ENCODE measurements at places on chromosomes 4 and X. TPM values are rescaled to one million over a fixed set of nuclear protein-coding genes. Genes with fewer than 3 reads are reported as not detected.
A peak's percentile ranks its signal among the peaks of the same experiment; 100 is the strongest.

DNA sequence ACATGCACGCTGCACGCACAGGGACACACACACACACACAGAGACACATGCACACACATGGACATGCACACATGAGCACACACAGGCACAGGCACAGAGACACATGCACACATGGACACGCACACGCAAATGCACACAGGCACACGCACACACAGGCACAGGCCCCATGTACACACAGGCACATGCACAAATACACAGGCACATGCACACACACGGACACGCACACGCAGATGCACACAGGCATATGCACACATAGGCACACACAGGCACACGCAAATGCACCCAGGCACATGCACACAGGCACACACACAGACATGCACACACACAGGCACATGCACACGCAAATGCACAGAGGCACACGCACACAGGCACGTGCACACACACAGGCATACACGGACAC lies 30.3 kb upstream of the HTRA3 start:
- no peak for DNase-seq

MCF2 gene
- 0.48 TPM for total RNA-seq

- no peak for DNase-seq
Observed at GRCh38 chr4:1839282-1839681, 16.7 kb downstream of the LETM1 start.

- DNase-seq: no peak
Observed at GRCh38 chrX:13899607-13900006, 82.7 kb upstream of the GPM6B start.

DNA sequence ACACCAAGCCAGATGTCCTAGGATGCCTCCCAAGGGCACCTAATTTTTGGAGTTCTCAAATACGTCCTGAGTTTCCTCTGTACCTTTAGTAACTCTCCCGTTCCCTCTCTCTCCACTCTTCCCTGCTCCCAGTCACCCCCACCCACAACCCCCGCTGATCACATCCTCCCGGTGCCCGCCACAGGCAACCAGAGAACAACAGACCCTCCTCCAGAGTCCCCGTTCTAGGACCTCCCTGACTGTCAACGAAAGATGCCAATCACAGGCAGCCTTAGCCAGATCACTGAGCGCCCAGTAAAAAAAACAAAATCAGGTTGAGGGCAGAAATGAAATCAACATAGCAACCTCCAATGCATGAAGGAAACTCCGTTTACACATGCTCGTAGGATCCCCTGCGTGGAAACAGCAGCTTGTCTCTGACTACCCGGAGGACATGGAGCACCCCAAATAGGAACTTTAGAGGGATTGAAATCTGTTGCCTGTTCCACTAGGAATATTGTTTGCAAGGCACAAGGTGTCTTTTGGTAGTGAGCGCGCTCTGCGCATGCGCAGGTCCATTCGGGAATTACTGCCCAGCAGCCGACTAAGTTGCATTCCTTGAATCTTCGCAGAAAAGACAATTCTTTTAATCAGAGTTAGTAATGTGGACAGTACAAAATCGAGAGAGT lies at the start of gene GABRB1:
Gene GABRB1 (plus strand): TSS at position 557 of the 668 bp plus-strand sequence.
- DNase-seq: no peak

GRCh38 chr4:145679520-145679919 lies 426 bp upstream of the C4orf51 start:
- no peak for DNase-seq

- no peak for DNase-seq
Observed at GRCh38 chr4:86497131-86497530, 97.0 kb upstream of the PTPN13 start.

GRCh38 chr4:114603497-114603896 lies 4.9 kb downstream of the UGT8 start:
- DNase-seq: no peak

HERC6 gene
- 42.8 TPM for total RNA-seq

DNA sequence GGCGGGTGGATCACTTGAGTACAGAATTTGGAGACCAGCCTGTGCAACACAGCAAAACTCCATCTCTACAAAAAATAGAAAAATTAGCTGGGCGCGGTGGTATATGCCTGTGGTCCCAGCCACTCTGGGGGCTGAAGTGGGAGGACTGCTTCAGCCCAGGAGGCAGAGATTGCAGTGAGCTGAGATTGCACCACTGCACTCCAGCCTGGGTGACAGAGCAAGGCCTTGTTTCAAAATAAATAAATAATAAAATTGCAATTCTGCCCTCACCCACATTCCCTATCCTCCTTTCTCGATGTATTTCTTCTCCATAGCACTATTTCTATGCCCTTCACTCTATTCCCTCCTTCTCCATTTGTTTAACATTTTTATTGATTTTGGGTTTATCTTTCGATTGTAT lies 8.7 kb upstream of the SLAIN2 start:
- no peak for DNase-seq

GRCh38 chr4:178958725-178959440 lies 1516.6 kb upstream of the AGA start:
- no peak for DNase-seq

GRCh38 chr4:153348006-153348405 lies 3.5 kb downstream of the MND1 start:
- no peak for DNase-seq

DNA sequence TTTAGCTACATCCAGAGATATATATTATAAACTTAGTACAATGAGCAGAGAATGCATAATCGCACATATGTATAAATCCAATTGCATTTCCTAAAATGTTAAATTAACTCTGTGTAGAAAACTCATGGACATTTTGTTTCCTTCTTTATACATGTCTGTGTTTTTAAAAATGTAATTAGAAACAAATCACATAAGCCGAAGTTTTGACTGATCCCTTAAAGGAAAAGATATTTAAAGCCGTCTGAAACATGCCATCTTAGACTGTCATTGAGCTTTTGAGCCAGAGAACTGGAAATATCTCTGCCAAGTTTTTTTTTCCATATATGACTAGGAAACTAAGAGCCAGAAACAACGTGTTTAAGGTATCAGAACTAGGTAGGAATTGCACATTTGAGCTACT lies 107.0 kb downstream of the ARAP2 start:
- DNase-seq: no peak

RPL10 gene
- 1,884 TPM for total RNA-seq

DNA sequence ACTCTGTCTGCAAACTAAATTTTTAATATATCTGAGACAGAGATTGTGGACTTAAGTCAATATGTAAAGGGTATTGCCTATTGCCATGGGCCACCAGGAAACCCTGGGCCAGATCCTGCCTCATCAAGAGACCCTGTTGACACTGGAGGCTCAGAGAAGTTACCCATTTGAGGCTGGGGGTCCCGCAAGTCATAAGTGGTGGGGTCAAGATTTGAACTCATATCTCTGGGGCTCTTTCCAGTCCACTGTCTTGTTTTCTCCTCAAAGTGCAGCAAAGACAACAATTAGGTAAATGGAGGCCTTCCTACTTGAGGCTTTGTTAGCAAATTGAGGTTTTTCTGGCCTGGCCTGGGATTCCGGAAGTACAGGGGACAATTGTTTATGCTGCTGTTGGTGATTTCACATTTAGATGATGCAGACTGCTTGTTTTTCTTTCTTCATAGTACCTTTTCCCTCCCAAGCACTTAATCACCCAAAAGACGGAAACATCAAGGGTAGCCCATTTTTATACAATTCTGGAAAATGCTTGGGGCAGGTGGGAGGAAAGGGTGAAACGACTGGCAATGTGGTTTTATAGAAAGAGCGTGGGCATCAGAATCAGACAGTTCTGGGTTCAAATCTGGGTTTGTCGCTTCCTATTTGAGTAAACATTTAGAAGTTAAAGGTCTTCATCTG lies 160.0 kb downstream of the SMIM20 start:
- no peak for DNase-seq

DNA sequence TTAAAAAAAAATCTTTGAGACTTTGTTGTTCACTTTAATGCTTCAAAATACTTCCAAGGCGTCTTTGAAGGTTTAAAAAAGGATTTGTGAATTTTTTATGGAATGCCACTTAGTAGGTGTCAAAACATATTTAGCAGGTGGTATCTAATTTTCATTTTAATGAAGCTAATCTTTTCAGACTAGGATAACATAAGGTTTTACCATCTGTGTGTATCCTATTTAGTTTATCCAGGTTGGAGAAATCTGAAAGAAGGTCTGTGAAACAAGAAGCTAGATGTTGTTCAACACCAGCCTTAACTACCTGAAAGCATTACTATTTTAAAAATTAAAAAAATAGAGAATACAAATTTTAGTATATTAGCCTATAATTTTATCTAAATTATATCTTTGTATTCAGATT lies 193.4 kb downstream of the GRID2 start:
- DNase-seq: no peak

GRCh38 chr4:118849867-118850487 lies 14.1 kb upstream of the SEC24D start:
- DNase-seq: no peak

- no peak for DNase-seq
Observed at GRCh38 chr4:157792716-157793115, 380.1 kb downstream of the GASK1B start.

- DNase-seq: no peak
Observed at GRCh38 chrX:35696760-35697234, 101.3 kb upstream of the MAGEB16 start.

DNA sequence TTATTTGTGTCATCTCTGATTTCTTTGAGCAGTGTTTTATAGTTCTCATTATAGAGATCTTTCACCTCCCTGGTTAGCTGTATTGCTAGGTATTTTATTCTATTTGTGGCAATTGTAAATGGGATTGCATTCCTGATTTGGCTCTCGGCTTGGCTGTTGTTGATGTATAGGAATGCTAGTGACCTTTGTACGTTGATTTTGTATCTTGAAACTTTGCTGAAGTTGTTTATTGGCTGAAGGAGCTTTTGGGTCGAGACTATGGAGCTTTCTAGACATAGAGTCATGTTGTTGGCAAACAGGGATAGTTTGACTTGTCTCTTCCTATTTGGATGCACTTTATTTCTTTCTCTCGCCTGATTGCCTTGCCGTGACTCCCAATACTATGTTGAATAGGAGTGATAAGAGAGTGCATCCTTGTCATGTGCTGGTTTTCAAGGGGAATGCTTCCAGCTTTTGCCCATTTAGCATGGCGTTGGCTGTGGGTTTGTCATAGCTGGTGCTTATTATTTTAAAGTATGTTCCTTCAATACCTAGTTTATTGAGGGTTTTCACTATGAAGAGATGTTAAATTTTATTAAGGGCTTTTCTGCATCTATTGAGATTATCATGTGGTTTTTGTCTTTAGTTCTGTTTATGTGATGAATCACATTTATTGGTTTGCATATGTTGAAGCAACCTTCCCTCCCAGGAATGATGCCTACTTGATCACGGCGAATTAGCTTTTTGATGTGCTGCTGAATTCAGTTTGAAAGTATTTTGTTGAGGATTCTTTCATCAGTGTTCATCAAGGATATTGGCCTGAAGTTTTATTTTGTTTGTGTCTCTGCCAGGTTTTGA lies 72.7 kb upstream of the BOD1L1 start:
- DNase-seq: no peak

GRCh38 chr4:140243278-140243753 lies 89.3 kb upstream of the MAML3 start:
- DNase-seq: peak; percentile 41

GRCh38 chrX:133921764-133922389 lies 63.5 kb downstream of the GPC3 start:
- DNase-seq: peak; percentile 34

DNA sequence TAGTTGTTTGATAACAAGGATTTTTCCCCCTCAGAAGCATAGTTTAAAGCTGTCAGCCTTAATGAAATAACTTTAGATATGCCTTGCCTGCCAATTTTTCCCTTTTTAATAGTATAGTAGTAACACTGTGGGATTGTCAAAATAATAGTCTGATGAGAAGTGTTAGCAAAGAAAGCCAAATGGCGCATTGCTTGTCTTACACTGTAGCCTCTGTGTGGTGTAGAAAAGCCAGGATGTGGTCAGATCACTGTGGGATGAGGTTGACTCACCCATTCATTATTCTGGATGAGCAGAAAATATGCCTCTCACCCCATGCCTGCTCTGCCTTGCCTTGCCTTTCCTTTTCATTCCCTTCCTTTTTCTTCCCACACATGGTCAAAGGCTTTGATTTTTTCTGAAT lies 257.8 kb upstream of the NRK start:
- DNase-seq: no peak

DNA sequence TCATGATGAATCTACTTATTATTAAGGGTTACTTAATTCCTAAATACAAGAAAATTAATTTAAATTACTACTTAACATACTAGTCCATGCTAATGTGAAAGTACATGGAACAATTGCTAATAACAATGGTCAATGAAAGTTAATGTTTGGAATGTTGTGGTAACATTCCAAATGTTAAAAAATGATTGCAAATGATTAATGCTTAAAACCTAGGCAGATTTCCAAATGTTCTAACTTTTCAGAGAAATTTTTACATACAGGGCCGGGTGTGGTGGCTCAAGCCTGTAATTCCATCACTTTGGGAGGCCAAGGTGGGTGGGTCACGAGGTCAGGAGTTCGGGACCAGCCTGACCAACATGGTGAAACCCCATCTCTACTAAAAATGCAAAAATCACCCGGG lies 1851.3 kb upstream of the PCDH7 start:
- no peak for DNase-seq

- DNase-seq: no peak
Observed at GRCh38 chrX:104419926-104420325, 146.1 kb upstream of the IL1RAPL2 start.

CLGN gene
- total RNA-seq: not detected

GRCh38 chr4:84968925-84969324 lies 2.4 kb upstream of the WDFY3 start:
- DNase-seq: no peak

GRCh38 chr4:107066621-107067020 lies 30.5 kb upstream of the DKK2 start:
- DNase-seq: no peak

DNA sequence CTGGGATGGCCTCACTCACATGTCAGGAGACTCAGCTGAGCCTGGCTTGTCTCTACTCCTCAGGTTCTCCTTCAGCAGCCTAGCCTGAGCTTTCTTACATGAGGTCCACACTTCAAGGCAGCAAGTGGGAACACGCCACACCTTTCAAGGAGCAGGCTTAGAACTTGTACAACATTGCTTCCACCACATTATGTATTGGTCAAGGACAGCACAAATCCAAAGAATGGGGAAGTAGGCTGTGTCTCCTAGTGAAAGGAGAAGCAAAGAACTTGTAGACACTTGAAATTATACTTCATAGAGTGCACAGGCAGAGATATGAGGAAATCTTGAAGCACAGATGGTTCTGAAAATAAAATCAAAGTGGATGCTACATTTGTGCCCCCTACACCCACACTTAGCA lies 120.9 kb upstream of the NOCT start:
- no peak for DNase-seq

Data from activated CD4-positive, alpha-beta T cell treated with anti-CD3 and anti-CD28 coated beads, Interleukin-2, amount 10 ng/mL, durations not matched to agents 7 days and 5 days (primary cell).